ENCODE measurements at places on chromosomes 11 and 22. TPM values are rescaled to one million over a fixed set of nuclear protein-coding genes. Genes with fewer than 3 reads are reported as not detected.

The SLC25A18 gene
- not detected for total RNA-seq

The OR52H1 gene
- total RNA-seq = 0.13 TPM

The SART1 gene
- total RNA-seq = 27.8 TPM

The SLC22A12 gene
- total RNA-seq = not detected

The PKDREJ gene
- total RNA-seq = under 0.01 TPM

The P2RY2 gene
- 0.64 TPM for total RNA-seq

The PLEKHB1 gene
- 0.26 TPM for total RNA-seq

The OR51B4 gene
- not detected for total RNA-seq

The APOA1 gene
- total RNA-seq = not detected

The RFPL2 gene
- not detected for total RNA-seq

The DGAT2 gene
- 1.3 TPM for total RNA-seq

The TNKS1BP1 gene
- total RNA-seq = 42.0 TPM

The CHCHD10 gene
- total RNA-seq = 15.2 TPM

The CNTN5 gene
- not detected for total RNA-seq

The SLC6A5 gene
- total RNA-seq = not detected

The MPZL2 gene
- 5.6 TPM for total RNA-seq

The NAALAD2 gene
- total RNA-seq = 0.26 TPM

The CNTF gene
- total RNA-seq = 1.2 TPM

The MYEOV gene
- 0.39 TPM for total RNA-seq

The SCN3B gene
- 8.5 TPM for total RNA-seq

The ASCL2 gene
- not detected for total RNA-seq

The TYR gene
- total RNA-seq = not detected

The TPBGL gene
- 0.13 TPM for total RNA-seq

The LMO1 gene
- not detected for total RNA-seq

The FGF19 gene
- not detected for total RNA-seq

The PATE2 gene
- 0.13 TPM for total RNA-seq

The SPTBN2 gene
- total RNA-seq = 22.6 TPM

The TSPO gene
- total RNA-seq = 296 TPM

The POU2AF1 gene
- total RNA-seq = not detected

The TMEM184B gene
- total RNA-seq = 25.4 TPM

The CABP7 gene
- total RNA-seq = not detected

The OR10V1 gene
- total RNA-seq = not detected

The TMX2 gene
- 55.6 TPM for total RNA-seq

The BLID gene
- total RNA-seq = 0.39 TPM

The IFTAP gene
- total RNA-seq = 16.8 TPM

The ALKBH3 gene
- total RNA-seq = 29.1 TPM

The RFPL1 gene
- not detected for total RNA-seq

The MRGPRX3 gene
- 0.51 TPM for total RNA-seq

The TSSC4 gene
- total RNA-seq = 43.5 TPM

The CCDC116 gene
- 0.13 TPM for total RNA-seq

The DNAJB7 gene
- not detected for total RNA-seq

The C1QTNF6 gene
- 5.0 TPM for total RNA-seq

The KRTAP5-10 gene
- not detected for total RNA-seq

The SHISA8 gene
- total RNA-seq = not detected
